ENCODE measurements at places on chromosomes 7 and 10.

DNA sequence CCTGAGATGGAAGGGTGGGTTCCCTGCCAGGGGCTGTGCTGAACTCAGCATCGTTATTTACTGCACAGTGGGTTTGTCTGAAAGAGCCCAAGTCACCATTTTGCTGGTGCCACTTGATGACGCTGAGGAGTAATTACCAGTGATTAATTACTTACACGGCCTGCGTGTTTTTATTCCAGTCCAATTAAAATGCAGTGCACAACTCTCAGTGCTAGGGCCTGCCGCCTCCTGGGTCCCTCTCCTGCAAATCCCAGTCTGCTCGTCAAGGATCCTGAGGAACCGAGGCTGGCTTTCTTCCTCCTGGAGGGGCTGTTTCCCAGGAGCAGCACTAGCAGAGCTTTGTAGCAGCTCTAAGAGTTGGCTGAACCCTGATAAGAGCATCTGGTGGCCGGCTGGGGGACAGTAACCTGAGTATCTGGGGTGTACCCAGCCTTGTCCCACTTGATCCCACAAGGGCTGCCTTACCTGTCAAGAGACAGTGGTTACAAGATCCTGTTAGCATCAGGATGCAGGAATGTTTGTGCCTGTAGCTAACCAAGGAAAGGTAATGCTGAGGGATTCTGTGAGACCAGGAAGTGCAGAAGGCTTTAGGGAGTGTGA is 45.1 kb upstream of the LRRC4 start:
- DNase-seq, result no peak

- peak; percentile 63 for DNase-seq
These were observed 146.3 kb downstream of the CELF2 start for GRCh38 chr10:11163780-11164550.

- DNase-seq, result no peak
These were observed 101.4 kb downstream of the ITGB8 start for GRCh38 chr7:20432071-20432470.

- no peak for DNase-seq
These were observed 100.2 kb downstream of the MICALL2 start for GRCh38 chr7:1359051-1359400.

GRCh38 chr10:123309731-123310130 is 155.5 kb downstream of the BUB3 start:
- DNase-seq, result no peak

GRCh38 chr7:157860406-157860805 is 523.6 kb downstream of the DNAJB6 start:
- no peak for DNase-seq

GRCh38 chr10:49369216-49370162 is 26.4 kb downstream of the DRGX start:
- no peak for DNase-seq

- no peak for DNase-seq
These were observed 108.1 kb upstream of the AGR3 start for GRCh38 chr7:16989811-16990413.

DNA sequence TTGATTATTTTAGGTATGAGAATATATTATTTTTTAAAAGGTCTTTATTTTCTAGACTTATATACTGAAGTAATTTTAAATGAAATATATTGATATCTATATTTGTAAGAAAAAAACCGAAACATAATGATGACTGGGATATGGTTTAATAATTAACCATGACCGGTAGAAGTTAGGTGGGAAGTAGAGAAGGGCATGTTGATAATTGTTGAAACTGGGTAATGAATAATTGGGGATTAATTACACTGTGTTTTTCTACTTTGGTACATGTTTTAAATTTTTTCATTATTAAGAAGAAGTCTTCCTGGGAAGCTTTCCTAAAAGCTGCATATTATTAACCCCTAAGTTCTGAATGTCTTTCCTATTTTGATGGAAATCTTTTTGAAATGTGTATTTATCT is 16.3 kb downstream of the TSPAN12 start:
- no peak for DNase-seq

- DNase-seq, result no peak
These were observed 183.7 kb downstream of the SORCS1 start for GRCh38 chr10:106980495-106981451.

DNA sequence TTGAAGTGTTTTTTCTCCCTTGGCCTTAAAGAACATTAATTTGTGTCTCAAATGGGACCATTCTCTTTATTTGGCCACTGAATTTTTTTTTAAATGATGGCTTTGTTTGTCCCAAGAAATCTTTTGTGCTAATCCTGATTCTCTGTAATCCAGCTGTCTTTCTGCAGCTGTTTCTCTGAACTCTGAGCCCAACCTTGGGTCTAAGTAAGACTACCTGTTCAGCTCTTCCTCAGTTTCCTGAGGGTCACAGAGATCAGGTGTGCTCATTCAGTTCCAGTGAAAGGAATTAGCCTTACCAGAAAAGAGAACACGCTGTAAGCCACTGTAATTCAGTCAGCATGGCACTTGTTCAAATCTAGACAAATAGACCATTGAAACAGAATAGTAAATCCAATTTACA is 94.2 kb downstream of the ANKIB1 start:
- DNase-seq, result no peak

DNA sequence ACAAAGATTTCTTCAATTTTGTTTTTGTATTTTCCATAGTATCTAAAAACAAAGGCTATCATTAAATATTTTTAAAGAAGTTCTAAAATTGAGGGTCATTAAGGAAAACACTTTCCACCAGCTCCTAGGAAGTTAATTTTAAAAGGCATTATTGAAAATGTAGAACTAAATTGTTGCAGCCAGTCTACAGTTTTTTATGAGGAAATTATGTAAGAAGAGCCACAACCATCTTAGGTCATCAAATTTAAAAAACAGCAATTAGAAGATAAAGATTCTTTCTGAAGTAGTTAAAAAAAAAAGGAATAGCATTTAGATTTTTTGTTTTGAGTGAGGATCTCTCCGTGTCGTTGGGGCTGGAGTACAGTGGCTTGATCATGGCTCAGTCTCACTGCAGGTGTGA is 161.7 kb downstream of the NRBF2 start:
- DNase-seq, result no peak

DNA sequence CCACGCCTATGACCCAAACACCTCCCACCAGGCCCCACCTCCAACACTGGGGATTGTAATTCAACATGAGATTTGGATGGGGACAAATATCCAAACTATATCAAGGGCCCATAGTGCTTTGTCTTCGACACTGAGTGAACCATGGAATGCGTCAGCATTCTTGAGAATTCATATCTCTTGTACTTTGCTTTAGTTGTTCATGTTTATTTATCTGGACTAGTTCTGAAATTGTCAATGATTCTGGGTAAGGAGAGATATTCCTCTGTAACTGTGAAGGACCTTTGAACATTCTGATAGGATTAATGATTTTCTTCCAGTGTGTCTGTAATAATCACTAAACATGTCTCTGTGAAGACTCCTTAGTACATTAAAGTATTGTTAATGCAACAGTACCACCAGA is 374.8 kb downstream of the LRMDA start:
- no peak for DNase-seq

DNA sequence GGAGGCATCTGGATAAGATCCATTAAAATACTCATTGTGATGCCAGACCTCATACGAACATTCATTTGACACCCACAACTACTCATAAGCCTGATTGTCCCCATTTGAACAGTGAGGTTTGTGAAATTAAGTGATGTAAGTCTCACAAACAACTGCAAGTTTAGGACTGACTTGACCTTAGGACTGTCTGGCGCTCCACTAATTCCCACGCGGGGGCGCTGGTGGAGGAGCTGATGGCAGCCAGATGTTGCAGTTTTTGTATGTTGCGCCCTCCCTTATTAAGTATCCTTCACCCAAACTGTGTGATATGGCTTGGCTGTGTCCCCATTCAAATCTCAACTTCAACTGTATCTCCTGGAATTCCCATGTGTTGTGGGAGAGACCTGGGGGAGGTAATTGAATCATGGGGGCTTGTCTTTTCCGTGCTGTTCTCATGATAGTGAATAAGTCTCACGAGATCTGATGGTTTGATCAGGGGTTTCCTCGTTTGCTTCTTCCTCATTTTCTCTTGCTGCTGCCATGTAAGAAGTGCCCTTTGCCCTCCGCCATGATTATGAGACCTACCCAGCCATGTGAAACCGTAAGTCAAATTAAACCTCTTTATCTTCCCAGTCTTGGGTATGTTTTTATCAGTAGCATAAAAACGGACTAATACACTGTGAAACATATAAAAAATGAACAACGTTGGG is 20.3 kb upstream of the TIAL1 start:
- DNase-seq, result no peak

- DNase-seq, result no peak
These were observed 229.7 kb downstream of the FANK1 start for GRCh38 chr10:126126023-126126422.

DNA sequence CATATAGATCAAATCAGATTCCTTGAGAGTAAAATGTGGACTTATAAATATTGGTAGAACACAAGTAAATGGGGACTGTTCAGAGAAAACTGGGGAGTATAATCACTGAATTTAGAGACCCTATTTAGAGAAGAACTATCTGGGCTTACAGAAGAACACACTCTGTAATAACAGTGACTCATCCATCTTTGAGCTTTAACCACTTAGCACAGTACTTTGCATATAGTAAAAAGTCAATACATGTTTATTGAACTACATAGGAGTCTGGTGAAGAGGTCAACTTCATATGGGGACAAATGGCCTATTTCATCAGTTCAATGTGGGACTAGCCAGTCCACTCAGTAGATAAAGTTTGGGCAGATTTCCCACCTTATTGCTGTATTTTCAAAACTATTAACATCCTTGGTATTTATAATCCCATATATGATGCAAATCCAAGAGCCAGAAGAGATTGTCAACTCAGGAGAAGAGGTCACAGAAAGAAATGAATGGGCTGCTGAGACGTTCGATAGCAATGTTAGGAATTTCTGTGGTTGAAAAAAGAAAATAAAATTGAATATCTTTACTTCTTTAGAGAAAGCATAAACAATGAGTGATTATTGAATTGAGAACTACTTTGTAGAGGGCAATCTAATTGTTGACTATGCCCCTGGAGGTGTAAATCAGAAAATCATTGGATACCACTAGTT is 119.3 kb upstream of the CACNA2D1 start:
- DNase-seq, result no peak

DNA sequence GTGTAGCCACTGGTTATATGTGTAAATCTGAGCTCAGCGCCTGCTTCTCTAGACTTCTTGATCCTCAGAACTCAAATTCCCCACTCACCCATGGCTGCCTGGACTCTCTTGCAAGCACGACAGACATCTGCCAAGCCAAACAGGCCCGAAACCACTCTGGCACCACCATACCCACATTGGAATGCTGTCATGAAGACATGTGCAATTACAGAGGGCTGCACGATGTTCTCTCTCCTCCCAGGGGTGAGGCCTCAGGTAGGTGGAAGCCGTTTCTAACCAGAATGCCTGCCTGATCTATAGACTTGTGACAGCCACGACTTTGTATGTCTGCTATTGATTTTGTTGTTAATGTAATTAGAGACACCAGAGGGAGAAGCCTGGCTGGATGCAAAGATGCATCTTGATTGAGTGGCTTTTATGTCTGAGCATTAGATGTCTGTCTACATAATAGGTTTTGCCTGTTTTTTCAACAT is 4.0 kb downstream of the BAMBI start:
- DNase-seq, result no peak

DNA sequence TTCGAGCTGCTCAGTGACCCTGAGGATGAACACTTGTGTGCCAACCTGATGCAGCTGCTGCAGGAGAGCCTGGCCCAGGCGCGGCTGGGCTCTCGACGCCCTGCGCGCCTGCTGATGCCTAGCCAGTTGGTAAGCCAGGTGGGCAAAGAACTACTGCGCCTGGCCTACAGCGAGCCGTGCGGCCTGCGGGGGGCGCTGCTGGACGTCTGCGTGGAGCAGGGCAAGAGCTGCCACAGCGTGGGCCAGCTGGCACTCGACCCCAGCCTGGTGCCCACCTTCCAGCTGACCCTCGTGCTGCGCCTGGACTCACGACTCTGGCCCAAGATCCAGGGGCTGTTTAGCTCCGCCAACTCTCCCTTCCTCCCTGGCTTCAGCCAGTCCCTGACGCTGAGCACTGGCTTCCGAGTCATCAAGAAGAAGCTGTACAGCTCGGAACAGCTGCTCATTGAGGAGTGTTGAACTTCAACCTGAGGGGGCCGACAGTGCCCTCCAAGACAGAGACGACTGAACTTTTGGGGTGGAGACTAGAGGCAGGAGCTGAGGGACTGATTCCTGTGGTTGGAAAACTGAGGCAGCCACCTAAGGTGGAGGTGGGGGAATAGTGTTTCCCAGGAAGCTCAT is 1.1 kb downstream of the DDIT4 start:
- peak; percentile 80 for DNase-seq

DNA sequence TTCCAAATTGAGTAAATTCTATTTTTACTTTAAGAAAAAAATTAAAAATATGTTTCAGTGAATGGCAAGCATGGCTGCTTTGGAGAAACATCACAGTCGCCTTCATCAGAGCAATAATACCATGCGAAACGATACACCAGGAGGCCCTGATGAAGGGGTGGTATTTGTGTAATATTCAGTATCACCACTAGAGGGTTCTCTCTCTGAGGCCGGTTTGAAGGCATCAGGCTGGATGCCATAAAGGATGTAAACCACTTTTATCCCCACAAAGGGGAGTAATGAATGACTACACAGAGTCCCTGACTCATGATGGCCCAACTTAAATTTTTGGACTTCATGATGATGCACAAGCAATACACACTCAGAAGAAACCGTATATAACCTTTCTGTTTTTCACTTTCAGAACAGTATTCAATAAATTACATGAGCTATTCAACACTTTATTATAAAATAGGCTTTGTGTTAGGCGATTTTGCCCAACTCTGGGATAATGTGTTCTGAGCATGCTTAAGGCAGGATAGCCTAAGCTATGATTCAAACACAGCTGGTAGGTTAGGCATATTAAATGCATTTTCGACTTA is 95.5 kb downstream of the PPP1R17 start:
- DNase-seq, result no peak

DNA sequence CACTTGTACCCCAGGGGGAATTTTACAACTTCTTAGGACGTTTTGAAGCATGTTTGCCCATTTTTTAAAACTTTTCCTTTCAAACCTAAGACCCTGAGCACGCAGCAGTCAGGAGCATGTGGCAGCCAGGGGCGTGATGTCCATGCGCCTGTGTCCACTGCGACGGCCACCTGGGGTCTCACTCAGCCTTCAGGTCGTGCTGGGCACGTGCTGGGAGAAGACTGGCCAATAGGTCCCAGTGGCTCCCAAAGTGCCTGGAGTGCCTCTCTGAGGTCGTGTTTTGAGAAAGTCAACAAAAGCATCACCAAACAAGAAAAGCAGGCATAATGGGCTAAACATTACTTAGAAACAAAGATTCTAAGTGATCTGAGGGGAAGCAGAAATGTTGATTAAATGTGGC is 14.8 kb downstream of the LRRC27 start:
- DNase-seq, result no peak

- no peak for DNase-seq
These were observed 75.5 kb upstream of the CAPZA2 start for GRCh38 chr7:116786791-116787443.
